GM12864 (cell line): ENCODE measurements at places on chromosomes 1 and 21.

GRCh38 chr1:206949208-206949607, 2.9 kb upstream of the PIGR start:
- DNase-seq, result no peak

DNA sequence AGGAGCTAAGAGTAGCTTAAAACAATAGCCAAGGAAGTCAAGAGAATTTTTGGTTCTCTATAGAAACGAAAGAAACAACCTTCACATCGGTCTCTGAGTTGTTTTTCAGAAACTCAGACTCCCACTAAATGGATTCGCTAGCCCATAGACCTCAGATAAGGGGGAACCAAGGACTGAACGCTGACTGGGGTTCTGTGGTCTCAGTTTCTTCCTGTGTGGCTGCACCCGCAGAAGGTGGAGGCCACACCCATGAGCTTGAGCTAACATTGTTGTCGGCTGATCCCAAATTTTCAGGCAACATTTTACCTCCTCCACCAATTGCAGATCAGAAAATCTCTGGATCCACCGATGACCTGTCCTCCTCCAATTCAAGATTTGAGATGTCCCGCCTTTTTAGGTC, 456.1 kb downstream of the AJAP1 start:
- no peak for DNase-seq

DNA sequence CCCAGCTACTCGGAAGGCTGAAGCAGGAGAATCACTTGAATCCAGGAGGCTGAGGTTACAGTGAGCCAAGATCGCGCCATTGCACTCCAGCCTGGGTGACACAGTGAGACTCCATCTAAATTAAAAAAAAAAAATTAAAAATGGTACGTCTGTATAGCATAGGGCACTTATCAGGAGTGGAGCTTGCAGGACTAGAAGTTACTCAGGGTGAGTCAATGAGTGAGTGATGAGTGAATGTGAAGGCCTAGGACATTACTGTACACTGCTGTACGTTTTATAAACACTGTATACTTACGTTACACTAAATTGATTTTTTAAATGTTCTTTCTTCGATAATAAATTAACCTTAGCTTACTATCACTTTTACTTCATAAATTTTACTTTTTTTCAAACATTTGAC, 183.6 kb downstream of the NR5A2 start:
- DNase-seq, result no peak

DNA sequence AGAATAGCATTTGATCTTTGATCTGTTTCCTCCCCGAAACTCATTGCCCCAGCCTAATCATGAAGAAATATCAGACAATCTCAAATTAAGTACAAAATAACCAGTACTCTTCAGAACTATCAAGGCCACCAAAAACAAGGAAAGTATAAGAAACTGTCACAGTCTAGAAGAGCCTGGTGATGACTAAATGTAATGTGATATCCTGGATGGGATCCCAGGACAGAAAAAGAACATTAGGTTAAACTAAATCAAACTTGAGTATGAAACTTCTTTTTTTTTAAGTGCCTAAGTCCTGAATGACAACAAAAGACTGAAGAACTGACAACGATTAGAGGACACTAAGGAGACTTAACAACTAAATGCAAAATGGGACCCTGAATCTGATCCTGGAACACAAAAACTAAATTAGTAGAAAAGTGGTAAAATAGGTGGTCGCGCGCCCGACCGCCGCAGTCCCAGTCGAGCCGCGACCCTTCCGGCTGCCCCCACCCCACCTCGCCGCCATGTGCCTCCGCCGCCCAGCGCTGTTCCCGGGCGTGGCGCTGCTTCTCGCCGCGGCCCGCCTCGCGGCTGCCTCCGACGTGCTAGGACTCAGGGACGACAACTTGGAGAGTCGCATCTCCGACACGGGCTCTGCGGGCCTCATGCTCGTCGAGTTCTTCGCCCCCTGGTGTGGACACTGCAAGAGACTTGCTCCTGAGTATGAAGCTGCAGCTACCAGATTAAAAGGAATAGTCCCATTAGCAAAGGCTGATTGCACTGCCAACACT, 5.5 kb upstream of the PRKAB2 start:
- DNase-seq, result no peak

DNA sequence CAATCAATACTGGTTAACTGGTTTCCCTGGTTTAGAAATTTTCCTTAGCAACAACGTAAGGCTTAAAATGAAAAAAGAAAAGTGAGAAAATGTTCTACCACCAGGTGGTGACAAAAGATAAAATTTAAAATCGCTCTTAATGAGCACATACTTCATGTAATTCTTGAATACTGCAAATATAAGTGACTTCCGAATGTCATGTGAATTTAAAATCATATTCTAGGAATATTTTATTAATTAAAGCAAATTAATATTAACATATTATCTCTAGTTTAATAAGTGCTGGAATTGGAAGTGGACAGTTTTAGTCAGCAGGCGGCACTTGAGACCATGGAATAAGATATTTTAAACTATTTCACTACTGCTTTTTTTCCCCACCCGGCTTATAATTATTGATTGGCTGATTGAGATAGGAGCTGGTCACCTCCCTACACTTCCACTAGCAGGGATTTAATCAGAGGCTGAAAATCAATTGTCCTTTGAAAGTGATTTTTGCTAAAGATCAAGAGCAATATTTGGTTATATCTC, 5.0 kb upstream of the ADAMTS1 start:
- peak; percentile 3 for DNase-seq

DNA sequence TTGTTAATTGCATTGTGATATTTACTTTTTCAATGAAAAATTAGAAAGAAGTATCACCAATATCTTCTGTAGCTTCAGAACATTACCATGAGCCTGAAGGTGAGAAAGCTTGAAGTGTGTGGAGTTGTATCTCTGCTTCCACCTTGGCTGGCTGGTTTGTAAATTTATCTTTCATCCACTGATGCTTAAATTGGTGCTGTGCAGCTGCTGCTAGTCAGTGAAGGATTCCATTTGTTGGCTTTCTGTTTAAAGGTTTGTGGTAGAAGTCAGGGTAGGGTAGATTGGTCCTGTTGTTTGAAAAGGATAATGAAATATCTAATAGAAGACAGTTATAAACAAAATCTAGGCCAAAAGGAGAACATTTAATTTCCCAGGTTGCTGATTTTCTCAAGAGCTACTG, 105.7 kb downstream of the C1orf21 start:
- DNase-seq, result no peak

DNA sequence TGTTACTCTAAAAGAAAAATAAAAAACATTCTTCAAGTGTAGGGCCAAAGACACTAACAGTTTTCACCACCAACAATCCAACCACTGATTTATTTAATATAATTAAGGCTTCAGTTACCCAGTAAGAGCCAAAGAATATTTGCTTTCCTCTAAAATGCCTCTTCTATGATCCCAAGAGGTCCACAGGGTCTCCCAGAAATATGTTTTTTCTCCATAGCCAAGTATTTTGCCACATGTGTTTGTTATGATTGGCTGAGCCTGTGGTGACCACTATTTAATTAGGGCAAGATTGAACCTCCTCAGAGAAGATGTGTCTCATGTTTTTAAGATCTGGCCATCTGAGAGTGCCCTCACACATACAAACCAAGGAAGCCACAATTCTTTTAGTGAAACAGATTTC, 135.9 kb downstream of the TPR start:
- DNase-seq, result no peak

DNA sequence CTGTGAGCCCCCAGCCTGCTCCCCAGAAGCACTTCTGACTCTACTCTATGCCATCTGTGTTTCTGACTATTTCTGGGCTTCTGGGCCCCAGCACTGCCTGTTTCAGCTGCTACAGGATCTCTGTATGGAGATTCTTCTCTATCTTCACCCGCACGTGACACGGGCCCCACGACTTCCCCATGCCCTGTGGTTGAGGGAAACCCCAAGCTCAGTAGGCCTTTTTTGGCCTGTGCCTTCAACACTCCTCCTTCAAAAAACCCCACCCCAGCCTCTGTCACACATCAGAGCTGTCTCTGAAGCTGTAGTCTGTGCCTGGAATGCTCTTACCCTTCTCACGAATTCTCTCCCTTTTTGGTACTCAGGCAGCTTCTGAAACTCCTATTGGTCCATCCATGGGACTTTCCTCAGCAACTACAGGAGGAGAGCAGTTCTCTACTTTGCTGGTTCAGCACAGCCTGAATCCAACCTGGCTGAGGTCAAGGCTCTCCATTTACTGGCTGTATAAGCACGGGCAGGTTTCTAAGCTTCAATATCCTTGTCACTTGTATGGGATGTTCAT, 2.0 kb upstream of the NID1 start:
- peak; percentile 76 for DNase-seq

DNA sequence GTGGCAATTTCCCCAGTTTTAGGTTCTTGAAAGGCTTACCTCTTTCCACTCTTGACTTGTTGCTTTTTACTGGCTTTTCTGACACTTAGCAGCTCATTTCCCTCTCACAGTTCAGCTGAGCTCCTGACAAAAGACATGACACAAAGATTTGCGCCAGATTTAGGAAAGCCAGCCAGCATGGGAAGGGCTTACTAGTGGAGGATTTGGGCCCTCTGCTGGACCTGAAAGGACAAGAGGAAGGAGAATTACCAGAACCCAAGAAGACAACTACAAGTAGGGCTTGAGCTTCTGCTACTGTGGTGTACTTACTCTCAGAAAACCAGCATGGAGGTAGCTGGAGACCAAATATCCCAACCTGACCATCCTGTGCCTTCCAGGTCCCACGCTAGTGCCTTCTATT, 784.5 kb downstream of the BRINP3 start:
- no peak for DNase-seq

DNA sequence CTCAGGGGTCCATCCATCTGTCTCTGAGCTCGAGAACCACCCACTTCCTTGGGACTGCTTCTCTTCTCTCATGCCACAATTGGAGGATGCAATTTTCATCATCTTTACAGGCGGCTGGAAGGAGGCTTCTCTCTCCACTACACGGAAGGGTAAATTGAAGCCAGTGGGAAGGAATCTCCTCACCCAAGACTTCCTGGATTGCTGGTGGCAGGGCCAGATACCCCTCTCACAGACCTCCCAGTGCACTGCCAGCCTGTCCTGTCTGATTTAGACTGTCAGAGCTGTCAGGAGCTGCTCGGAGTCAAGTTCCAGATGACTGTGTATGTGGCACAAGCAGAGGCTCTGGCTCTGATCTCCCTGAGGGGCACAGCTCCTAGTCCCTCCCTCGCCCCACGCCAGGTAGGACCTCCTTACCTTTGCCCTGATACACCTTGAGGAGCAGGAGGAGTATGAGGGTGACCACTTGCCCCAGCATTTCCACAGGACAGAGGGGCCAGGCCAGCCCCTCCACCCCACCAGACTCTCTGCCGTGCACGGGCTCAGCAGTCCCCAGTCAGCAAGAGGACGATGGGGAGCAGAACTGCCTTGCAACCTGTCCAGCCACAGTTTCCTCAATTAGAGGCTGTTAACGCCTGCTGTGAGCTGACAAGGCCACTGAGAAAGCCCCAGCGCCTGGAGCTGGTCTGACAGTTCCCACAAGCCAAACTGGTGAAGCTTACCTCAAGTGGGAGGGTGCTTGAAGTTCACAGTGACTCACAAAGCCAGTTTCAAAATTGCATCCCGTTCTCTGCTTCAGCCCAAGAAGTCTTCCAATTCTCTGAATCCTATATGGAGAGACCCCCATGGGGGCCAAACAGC, at the start of gene CD244:
Gene CD244, minus strand, starts transcription at position 685 of the 858 bp plus-strand sequence. Its CDS starts 210 bp downstream, at position 475.
- DNase-seq, result peak; percentile 29

GRCh38 chr1:14625572-14625971, 27.1 kb downstream of the KAZN start:
- no peak for DNase-seq

GRCh38 chr1:31637915-31638673, 6.6 kb downstream of the PEF1 start:
- DNase-seq, result no peak

- no peak for DNase-seq
These were observed 40.7 kb downstream of the WDR3 start for GRCh38 chr1:117970252-117970651.

DNA sequence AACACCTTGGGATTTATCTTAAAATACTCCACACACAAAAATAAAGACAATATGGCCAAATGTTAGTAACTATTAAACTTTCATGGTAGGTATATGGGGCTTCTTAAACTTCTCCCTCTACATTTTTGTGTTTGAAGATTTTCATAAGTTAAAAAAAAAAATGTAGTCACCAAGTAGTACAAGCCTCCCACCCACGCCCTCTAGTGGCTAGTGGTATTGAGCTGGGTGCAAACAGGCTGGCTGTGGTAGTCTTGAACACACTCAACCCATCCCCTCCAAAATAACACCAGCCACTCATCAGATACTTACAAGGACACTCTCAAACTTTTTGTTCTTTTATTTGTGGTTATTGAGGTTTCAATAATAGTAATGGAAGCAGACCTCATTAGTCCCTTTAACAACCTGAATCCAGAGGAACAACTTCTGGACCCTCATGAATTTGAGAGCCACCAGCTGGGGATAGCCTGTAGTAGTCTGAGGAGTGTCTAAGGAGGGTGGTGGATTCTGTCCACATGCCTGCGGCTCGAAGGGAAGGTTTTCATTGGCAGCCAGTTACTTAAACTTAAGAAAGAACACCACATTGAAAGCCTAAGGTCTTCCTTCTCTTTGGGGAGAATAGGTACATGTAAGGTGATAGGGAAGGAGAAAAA, 15.6 kb downstream of the RD3 start:
- peak; percentile 42 for DNase-seq

GRCh38 chr1:233520261-233521191, 93.4 kb upstream of the KCNK1 start:
- no peak for DNase-seq

GRCh38 chr1:11629184-11630016, 24.8 kb downstream of the FBXO2 start:
- DNase-seq, result no peak

DNA sequence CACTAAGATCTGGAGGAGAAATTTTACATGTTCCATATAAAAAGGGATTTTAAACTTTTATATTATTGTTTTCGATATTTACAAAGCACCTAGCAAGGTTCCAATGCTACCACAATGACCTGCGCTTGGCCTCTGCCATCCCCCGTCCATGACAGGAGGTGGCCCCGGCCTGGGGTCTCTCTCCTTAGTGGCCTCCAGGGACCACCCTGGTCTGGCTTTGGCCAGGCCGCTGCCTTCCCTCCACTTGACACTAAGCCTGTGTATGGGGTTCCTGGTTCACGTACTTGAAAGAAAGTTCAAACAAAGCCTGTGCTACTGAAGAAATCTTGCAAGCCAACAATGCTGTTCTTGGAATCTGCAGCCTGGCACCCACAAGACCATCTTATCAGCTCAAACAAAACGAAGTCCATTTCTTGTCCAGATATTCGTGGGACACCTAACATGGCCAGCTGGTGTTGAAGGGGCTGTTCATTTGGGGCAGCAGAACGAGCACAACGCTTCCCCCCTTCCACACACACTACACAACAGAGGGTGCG, 12.8 kb downstream of the PRDM15 start:
- no peak for DNase-seq

GRCh38 chr1:55418208-55419000, 203.2 kb upstream of the USP24 start:
- DNase-seq, result no peak
